ENCODE measurements at places on chromosomes 1 and 21.

DNA sequence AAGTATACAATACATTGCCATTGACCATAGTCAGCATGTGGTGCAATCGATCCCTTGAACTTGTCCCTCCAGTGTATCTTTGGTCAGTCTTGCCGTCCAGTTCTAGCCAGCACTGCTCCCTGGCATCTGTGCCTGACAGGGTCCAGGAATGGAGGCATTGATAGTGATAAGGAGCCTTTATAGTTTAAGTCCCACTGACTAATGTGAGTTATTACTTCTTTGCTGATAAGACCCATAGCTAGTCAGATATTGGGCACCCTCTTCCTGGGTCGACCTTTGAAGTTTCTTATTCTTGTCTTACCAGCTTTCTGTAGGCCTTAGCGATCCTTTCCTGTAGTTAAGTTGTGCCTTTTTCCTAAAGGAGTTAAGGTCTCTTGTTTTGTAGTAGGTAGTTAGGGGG, 13.0 kb downstream of the UCK2 start:
- DNase-seq, result no peak

- DNase-seq, result no peak
Observed at GRCh38 chr21:41800425-41801320, 33.8 kb upstream of the RIPK4 start.

- no peak for DNase-seq
Observed at GRCh38 chr1:34398916-34399275, 222.2 kb downstream of the C1orf94 start.

- no peak for DNase-seq
Observed at GRCh38 chr1:109474697-109475096, 8.4 kb downstream of the SYPL2 start.

- peak; percentile 37 for DNase-seq
Observed at GRCh38 chr1:153957744-153958110, 685 bp downstream of the CRTC2 start.

DNA sequence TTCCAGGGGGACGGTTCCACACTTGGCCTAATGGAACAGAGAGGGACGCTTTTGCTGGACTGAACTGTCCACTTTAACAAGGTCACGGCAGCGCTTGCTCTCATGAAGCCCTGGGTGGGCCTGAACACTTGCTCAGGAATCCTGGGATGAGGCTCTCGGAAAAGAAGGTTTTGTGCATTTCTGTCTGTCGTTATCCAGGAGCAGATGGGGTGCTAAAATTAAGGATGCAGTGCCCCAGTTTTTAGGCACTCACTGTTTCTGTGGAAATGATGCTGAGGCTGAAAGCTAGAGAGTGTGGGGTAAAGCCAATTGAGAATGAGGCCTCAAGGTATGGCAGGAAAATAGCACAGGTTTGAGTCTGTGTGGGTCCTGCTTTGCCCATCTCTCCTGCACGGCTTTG, 111.0 kb downstream of the DAB1 start:
- DNase-seq, result no peak

- peak; percentile 87 for DNase-seq
Observed at GRCh38 chr1:241592273-241592958, 47.8 kb downstream of the CHML start.

GRCh38 chr1:38657207-38657840, 202.2 kb downstream of the RRAGC start:
- DNase-seq, result no peak

DNA sequence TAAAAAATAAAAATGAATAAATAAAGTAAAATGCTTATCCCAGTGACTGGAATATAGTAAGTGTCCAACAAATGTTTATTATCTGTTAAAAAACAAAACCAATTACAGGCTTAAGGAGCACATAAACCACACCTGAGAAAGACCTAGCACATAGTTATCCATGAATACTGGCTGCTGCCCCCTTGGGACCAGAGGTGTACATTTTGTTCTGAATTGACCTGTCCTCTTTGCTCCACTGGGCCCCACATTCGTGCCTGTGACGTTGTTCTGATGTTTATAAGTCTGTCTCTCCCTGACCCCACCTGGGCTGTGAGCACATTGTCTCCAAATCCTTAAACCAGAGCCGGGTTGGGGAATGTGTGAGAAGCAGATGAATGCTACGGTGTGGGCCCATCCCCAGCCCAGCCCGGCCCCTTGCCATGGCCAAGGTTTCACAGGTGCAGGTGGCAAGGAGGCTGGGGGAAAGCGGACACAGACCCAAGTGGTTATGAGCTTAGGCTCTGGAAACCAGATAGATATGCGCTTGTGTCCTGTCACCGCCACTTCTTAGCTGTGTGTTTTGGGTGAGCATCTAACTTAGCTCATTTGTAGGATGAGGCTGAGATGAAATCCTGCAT, 29.1 kb downstream of the OPRD1 start:
- no peak for DNase-seq

DNA sequence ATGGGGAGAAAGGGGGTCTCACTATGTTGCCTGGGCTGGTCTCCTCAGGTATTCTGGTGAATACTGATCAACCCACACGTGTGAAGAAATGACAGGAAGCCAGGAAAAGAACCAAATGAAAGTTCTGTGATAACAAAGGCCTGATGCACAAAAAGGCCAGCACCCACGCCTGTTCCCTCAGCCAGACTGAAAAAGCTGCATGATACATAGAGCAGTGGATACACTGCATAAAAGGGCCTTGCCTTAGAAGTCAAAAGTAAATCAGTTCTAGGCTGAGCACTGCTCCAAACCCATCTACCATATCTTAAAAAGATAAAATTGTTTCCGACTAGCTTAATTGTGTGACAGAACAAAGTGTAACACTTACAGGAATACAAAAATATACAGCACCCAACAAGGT, 36.9 kb upstream of the PSMG1 start:
- DNase-seq, result no peak

DNA sequence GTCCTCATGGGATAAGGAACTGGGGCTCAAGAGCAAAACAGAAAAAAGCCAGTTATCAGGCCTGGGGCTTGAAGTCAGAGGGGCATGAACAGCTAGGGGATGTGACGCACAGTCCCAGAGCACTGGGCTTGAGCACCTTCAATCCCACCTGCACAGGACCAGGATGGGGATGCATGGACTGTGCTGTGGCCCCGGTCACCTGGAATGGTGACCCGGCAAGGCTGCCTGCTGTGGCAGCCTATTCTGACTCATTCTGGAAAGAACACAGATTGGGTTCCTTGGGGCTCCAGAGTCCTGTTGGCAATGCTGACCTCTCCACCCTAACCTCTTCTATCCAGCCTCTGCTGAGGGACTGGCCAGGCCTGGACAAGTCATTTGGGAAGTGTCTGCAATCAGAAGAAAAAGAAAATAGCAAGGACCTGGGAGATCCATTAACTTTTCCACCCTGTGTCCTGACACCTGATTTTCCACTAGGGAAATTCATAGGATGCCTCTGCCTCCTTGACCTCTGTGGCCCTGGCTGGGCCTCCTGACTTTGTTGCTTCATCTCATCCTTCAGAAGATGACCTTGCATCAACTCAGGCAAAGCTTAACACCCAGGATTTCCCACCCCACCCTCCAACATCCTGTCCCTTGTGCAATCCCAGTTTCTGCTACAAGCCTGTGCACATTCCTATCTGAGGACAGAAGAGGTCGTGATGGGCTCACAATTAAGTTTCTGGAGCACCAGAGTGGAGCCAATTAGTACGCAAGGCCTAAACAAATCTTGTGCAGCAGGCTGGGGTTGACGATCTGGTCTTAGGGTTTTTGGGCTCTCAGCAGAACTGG, 17.9 kb upstream of the FMOD start:
- DNase-seq, result peak; percentile 94

- DNase-seq, result peak; percentile 92
Observed at GRCh38 chr1:23369335-23370013, at the start of gene ZNF436. ZNF436 (minus strand) TSS chr1:23369836; CDS start chr1:23368005, 1,831 bp downstream.

- no peak for DNase-seq
Observed at GRCh38 chr1:153921080-153921802, 1.5 kb downstream of the GATAD2B start.

DNA sequence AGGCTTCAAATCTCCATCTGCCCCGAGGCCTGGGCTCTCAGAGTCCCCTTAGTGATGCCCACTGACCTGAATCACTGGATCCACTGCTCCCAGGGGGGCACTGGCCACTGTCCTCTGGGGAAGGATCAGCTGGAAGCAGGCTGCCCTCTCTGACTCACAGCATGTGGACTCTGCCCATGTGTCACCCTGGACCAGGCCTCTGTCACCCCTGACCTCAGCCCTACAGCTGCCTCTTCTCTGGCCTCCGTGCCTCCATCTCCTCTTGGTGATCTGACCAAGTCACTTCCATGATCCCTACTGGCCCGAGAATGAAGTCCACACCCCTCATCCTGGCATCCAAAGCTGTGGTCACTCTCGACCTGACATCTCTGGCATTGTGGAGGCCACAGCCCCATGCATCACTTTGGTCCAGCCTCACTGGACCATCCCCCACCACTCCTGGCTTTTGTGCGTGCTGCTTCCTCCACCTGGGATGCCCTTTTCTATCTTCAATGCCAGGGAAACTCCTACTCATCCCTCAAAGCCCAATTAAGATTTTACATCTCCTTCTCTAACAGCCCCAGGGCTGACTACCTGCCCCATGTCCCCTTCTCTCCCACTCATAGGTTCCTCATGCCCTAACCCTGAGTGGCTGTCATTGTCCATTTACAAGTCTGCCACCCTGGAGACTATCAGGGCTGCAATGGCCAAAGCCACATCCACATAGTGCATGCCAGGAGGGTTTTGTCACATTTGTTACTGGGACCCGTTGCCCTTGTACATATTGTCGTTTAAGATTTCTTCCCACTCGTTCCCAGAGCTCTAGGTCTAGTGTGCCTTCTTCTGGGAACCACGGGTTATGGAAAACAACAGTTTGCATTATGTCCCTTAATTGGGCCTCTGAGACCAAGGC, 685.0 kb downstream of the MATN1 start:
- DNase-seq, result no peak

- DNase-seq, result no peak
Observed at GRCh38 chr1:6007318-6008083, 15.3 kb upstream of the NPHP4 start.

DNA sequence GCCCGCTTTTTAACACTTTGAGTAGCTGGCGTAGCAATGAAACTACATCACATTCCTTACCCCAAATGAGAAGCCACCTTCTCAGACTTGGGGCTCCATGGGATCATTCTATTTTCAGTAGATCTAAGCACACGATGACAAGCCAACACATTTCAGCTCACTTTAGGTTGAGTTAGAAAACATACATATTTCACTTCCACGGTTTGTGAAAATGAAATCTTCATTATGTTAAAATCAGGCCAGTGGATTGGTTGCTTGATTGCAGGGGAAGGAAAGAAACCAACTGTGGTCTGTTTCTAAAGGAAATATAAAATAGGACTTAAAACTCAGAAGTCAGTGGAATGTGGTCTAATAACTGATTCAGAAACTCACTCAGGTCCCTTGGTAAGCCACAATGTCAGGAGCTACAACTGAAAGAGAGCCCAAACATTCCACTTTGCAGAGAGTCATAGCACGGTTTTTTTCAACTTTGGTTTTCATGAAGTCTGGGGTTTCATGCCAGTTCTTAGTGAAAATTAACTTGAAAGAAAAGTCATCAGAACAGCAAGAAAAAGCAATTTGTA, 82.3 kb upstream of the TIAM1 start:
- no peak for DNase-seq

GRCh38 chr1:184110272-184111204, 59.0 kb downstream of the TSEN15 start:
- no peak for DNase-seq

- no peak for DNase-seq
Observed at GRCh38 chr1:204889681-204890383, 19.2 kb downstream of the NFASC start.

DNA sequence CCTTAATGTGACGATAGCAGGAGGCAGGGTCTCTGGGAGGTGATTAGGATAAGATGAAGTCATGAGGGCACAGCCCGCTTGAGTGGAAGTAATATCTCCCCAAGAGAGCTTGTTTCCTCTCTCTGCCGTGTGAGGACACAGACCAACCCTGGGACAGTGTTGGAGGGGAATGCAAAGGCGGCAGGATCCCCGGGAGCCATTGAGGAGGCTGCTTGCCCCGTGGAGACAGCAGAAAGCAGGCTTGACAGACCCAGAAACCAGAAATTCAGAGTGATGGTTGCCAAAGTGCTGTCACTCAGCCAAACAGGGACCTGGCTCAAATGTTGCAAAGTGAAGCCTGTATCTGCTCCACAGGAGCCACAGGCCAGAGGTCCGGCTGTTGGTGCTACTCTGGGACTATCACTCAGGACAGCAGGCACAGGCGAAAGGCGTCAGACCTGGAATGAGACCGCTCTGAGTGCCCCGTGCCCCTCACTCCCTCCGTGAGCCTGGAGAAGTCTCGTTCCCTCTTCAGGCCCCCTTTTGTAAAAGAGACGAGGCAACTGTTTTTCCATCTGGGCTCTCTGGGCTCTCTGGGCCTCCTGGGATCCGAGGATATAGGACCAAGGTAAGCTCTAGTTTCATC, 96.6 kb upstream of the VANGL1 start:
- no peak for DNase-seq

DNA sequence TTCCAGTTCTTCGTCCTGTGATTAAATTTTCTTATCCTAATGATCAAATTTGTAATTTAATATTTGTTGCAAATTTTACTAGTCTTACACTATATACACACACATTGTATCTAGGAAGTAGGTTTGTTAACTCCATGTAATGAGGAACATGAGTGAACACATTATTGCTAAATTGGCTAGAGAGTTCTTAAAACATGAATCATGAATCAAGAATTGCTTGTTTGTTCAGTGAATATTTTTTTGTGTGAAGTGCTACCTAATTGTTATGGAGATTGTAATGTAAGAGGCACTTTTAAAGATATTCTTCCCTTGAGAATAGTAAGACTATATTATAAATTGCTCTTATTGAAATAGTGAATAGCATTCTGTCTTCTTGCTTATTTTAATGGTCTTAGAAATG, 4.6 kb downstream of the GPSM2 start:
- DNase-seq, result peak; percentile 64

DNA sequence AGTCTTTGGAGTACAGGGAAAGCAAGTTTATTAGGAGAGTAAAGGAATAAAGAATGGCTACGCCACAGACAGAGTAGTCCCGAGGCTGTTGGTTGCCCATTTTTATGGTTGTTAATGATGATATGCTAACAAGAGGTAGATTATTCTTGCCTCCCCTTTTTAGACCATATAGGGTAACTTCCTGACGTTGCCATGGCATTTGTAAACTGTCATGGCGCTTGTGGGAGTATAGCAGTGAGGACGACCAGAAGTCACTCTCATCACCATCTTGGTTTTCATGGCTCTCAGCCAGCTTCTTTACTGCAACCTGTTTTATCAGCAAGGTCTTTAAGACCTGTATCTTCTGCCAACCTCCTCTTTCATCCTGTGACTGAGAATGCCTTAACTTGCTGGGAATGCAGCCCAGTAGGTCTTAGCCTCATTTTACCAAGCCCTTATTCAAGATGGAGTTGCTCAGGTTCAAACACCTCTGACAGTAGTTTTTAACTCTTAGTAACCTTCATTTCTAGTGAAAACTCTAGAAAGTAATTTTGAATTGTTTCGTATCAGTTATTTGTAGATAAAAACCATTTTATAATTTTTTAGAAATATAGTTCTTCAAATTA, 26.2 kb downstream of the TCP10L start:
- no peak for DNase-seq

- no peak for DNase-seq
Observed at GRCh38 chr1:236837897-236838296, 42.8 kb downstream of the MTR start.
